ENCODE measurements at places on chromosomes 2 and 18.

DNA sequence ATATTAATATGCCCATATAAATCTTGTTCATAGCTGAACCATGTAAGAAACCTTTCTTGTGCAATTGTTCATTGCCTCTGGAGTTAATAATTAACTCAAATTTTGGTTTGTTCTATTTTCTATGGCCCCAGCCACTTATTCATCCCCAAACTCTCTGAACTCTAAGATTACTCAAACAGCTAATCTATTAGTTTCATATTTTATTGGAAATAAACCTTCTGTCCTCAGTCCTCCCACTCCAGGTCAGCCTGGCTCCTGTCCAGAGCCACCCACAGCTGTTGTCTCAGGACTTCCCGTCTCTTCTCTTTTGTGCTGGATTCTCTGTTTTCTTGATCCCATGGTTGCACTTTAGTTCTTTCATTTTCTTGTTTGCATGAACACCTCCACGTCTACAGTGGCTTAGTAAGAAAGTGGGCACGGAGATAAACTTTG is 4.4 kb upstream of the RNF103 start:
- H3K4me1 ChIP-seq: peaks cover 13% of the 10 kb centered on the region
- no peak for DNase-seq
- H3K4me3 ChIP-seq: no peak overlapping the region
- H3K27ac ChIP-seq: no peak overlapping the region

- H3K36me3 ChIP-seq: peaks cover 3% of the 10 kb centered on the region
- DNase-seq: no peak
- H3K4me3 ChIP-seq: no peak overlapping the region
These were observed 83.9 kb downstream of the STPG4 start for GRCh38 chr2:47070920-47071824.

GRCh38 chr2:152078662-152079061 is 20.2 kb downstream of the CACNB4 start:
- H3K36me3 ChIP-seq: no peaks in the 10 kb centered on the region
- H3K27me3 ChIP-seq: no peaks in the 10 kb centered on the region
- H3K27ac ChIP-seq: no peak overlapping the region
- no peak overlapping the region for H3K4me3 ChIP-seq
- no peak for DNase-seq

DNA sequence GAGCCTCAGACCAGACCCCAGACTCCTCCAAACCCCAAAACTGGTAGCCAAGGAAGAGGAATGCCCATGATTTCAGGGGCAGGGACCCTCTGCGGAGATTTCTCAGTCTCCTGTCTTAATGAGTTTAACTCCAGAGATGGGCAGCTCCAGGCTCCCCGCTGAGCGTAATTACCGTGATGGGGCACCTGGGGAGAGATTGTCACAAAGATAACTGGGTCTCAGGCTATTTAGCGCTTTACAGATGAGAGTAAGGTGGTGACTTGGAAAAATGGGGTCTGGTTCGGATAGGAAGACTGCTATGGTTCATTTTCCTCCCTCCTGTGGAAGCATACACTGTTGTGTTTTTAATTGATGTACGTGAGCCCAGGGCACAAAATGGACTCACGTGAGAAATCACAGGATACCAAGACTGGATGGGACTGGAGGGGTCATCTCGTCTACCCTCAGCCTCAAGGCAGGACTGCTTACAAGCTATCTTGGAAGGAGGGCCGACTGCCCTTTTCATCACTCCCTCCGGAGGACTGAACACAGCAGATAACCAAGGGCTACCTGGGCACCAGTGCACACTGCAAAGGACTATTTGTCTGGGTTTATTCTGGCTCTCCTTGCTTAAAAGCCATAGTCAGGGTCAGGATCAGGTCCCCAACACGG is 427.8 kb downstream of the ZNF521 start:
- no peak for DNase-seq
- no peak overlapping the region for H3K4me3 ChIP-seq
- peaks cover 13% of the 10 kb centered on the region for H3K4me1 ChIP-seq
- H3K36me3 ChIP-seq: no peaks in the 10 kb centered on the region
- no peaks in the 10 kb centered on the region for H3K27me3 ChIP-seq
- no peak overlapping the region for H3K27ac ChIP-seq

- no peak overlapping the region for H3K27ac ChIP-seq
- H3K36me3 ChIP-seq: no peaks in the 10 kb centered on the region
- H3K4me3 ChIP-seq: no peak overlapping the region
- no peak for DNase-seq
- H3K27me3 ChIP-seq: peaks cover 3% of the 10 kb centered on the region
- peaks cover 1% of the 10 kb centered on the region for H3K4me1 ChIP-seq
These were observed 58.2 kb downstream of the SERPINB8 start for GRCh38 chr18:64027931-64028695.

DNA sequence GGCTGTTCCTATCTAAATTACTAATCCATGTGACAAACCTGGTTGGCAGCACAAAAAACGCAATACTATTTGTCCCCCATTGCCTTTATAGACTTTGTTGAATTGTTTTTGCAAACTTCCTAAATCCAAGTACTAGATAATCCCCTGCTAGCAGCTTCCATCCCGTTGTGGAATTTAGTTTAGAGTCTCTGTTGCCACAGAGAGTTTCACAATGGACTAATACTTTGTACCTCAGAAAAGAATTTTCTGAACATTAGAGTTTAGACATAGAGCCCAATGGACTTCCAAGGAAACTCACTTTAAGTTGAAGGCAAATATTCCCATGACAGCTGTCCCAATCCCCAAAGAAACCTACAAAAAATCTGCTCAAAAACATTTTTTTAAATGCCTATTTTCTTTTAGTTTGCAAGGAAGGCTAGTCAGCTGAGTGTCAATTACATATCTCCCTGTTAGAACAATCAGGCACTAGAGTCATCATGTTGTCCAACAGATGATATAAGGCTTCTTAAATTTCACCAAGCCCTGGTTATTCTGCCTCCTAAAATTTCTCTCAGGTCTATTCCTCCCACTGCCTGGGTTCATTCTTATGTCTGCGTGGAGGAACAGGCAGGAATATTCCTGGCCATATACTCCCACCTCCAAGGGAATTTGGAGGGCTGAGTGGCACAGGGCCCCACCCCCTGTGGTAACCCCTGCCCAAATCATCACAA is 27.2 kb downstream of the RNF152 start:
- no peaks in the 10 kb centered on the region for H3K27me3 ChIP-seq
- no peak for DNase-seq
- no peak overlapping the region for H3K27ac ChIP-seq
- H3K36me3 ChIP-seq: peaks cover 5% of the 10 kb centered on the region
- no peak overlapping the region for H3K4me3 ChIP-seq
- peaks cover 4% of the 10 kb centered on the region for H3K4me1 ChIP-seq

- no peak for DNase-seq
- H3K36me3 ChIP-seq: no peaks in the 10 kb centered on the region
- no peak overlapping the region for H3K4me3 ChIP-seq
- no peak overlapping the region for H3K27ac ChIP-seq
- H3K27me3 ChIP-seq: no peaks in the 10 kb centered on the region
These were observed 219.5 kb downstream of the SOX11 start for GRCh38 chr2:5911718-5912117.

Measured in neuronal stem cell (in vitro differentiated cells).